ENCODE measurements at places on chromosomes 2 and 18.

- DNase-seq: no peak
Measured at GRCh38 chr2:44705876-44706480, 235.5 kb upstream of the SIX3 start.

GRCh38 chr2:43472527-43473194 is 123.2 kb downstream of the THADA start:
- no peak for DNase-seq

- DNase-seq: no peak
Measured at GRCh38 chr2:88099798-88100488, 27.9 kb downstream of the FABP1 start.

- no peak for DNase-seq
Measured at GRCh38 chr18:75658330-75658729, 230.8 kb upstream of the SMIM21 start.

DNA sequence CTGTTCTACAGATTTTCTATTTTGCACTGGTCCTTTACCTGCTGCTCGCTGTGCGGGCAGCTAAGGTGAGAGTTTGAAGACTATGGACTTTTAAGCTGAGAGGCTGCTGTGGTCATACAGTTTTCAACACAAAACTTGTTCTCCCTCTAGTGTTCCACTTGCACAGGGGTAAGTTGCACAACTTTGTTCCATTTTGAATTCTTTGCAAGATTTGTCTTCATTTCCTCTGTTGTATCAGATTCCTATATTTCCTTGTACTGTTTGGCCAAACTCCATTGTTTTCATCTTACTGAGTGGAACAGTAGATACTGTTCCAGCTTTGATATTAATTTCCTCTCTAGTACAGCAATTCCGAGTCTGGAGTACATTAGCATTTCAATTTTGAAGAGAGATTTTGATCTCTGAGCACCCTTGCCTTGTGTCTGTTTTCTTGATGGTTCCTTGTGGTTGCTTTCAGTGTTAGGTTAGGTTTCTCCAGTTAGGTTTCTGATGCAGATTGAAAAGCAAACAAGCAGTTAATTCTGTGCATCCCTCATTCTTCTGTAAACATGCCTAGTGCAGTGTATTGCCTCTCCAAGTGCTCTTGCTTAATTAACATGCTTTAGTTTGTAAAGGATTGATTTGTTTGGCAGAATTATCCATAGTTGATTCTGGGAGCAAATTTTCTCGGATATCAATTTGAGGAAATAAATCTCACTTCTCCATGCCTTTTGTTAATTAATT is 188.8 kb downstream of the PTPRM start:
- no peak for DNase-seq

GRCh38 chr18:78639006-78639950 is 340.3 kb upstream of the SALL3 start:
- no peak for DNase-seq

- no peak for DNase-seq
Measured at GRCh38 chr18:37720663-37721062, 155.1 kb upstream of the CELF4 start.

DNA sequence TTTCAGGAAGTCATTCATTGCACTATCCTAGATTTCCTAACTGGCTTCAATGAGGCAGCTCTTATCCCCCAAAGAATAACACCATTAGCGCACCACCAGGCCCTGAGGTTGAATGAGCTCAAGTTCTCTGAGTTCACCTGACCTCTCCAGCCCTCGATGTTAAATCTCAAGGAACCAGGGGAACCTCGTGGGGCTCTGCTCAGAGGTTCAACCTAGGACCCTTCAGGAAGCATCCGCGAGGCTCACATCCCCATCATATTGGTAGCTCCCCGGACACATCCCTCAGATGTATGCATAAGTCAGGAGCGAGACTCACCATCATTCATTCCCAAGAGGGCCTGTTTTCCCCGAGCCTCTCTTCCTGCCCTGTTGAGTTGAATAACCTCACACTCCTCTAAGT is 145.6 kb upstream of the KLHL29 start:
- DNase-seq: no peak

GRCh38 chr2:227411320-227411989 is 23.7 kb upstream of the SCYGR1 start:
- no peak for DNase-seq

GRCh38 chr2:157174321-157174720 is 83.2 kb upstream of the GALNT5 start:
- DNase-seq: no peak

- DNase-seq: no peak
Measured at GRCh38 chr18:63994783-63995399, 25.0 kb downstream of the SERPINB8 start.

DNA sequence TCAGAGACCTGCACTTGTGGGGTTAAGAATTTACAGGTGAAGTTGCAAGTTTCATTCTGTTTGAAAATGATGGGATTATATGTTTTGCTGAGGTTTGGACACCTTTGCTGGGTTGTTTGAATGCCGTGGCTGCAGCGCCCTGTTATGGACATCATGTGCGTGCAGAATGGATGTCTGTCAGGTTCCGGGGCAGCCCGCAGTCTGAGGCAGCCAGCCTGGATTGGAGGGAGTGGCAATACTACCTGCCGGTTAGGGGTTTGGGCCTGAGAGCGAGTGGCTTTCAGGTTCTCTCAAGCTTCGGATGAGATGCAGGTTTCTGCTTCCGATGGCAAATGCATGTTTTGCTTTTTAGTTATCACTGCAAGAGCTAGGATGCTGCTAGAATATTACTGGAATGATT is 1.1 kb downstream of the CASP8 start:
- DNase-seq: peak; percentile 17

DNA sequence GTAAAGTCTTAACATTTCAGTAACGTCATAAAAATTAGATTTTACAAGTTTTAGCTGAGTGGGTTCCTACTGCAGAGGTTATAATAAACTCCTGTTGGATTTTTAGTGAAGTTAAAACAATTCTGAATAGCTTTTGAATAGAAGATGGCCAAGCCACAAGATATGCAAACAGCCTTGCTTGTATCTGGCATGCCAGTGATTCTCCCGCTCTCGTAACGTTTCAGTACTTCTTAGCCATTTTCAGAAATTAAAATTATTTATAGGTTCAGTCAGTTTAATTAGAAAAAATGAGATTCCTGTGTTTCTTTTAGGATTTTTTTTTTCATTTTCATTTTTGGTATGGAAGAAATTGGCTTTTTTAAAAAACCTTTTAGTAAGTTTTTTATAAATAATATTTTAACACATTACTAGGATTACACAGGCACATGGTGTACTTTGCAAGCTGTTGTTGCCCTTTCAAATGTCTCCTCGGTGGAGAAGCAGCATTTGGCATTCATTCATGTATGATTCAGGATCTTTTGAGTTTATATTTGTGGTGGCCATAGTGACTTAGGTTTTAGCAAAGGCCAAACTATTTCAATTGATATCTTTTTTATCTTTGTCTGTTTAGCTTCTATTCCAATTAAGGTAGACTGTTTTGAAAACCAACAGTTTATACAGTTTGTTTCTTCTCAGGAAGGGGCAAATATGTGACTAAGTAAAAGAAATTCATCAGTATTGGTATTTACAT is 30.6 kb upstream of the RND3 start:
- DNase-seq: no peak

- DNase-seq: no peak
Measured at GRCh38 chr2:31226266-31226665, 7.7 kb upstream of the EHD3 start.

DNA sequence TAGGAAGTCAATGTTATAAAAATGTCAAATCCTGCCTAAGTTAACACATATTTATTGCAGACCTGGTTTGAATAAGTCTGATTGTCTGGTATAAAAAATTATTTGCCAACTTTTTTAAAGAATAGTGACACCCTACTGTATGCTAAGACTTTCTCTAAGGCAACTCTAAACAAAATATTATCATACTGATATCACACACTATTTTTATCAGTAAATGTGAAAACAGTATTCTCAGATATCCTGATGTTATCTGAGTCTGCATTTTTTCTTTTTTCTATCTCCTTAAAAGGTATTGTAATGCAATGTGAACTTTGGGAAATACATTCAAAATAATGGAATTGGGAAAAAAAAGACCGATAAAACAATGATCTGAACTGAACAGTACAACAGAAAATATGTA is 127.1 kb downstream of the DOCK10 start:
- no peak for DNase-seq

DNA sequence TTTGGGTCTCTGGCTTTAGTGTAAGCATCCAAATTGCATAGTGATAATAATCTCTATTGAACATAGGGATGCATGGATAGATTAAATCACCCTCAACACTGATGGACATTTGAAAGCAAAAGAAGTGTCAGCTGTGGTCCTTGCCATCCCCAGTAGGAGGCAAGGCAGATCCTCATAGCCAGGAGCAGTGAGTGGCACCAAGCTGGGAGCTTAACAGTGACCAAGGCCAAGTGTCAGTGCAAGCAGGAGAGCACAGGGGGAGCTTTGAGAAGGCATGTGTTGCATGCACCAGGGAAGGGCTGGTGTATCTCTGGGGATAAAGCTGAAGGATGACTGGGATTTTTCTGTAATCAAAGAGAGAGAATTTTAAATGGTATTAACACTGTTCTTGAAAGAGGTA is 14.7 kb downstream of the SLC14A1 start:
- no peak for DNase-seq

GRCh38 chr2:1600191-1601066 is 143.9 kb downstream of the PXDN start:
- DNase-seq: no peak

DNA sequence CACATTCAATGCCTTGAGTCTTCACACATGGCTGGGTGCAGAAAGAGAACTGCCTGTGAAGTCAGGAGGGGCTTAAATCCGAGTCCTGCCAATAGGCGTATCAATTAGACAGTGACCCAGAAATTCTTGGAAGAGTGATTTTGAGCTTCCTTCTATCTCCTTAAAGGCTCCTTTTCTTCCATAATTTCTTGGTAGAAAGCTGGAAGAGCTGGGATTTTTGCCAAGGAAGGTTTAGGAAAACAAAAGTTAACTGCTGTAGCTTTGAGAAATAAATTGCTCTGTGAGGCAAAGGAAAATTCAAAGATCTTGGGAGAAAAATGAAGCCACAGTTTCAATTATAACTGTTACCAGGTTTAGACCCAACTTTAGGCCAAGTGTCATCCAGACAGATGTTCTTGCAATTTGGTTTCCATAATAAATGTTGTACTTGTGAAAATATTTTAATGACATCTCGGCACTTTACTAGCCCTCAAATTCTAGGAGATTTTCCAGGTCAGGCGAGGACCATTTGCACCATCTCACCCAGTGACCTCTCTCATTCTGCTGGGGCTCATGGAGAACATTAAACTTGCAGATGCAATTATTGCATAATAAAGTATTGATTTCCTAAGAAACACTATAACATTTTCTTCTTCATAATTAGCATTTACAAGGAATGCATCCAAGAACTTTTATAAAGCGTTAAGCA is 329.7 kb upstream of the MEIS1 start:
- DNase-seq: no peak

GRCh38 chr2:198137733-198138132 is 333.3 kb downstream of the PLCL1 start:
- DNase-seq: no peak

GRCh38 chr2:199458009-199458805 is 468 bp upstream of the SATB2 start:
- no peak for DNase-seq

- DNase-seq: no peak
Measured at GRCh38 chr18:9173770-9174233, 37.2 kb downstream of the ANKRD12 start.

- DNase-seq: no peak
Measured at GRCh38 chr2:53584986-53585385, 182.6 kb upstream of the CHAC2 start.

GRCh38 chr18:10565835-10566234 is 40.0 kb downstream of the NAPG start:
- no peak for DNase-seq

DNA sequence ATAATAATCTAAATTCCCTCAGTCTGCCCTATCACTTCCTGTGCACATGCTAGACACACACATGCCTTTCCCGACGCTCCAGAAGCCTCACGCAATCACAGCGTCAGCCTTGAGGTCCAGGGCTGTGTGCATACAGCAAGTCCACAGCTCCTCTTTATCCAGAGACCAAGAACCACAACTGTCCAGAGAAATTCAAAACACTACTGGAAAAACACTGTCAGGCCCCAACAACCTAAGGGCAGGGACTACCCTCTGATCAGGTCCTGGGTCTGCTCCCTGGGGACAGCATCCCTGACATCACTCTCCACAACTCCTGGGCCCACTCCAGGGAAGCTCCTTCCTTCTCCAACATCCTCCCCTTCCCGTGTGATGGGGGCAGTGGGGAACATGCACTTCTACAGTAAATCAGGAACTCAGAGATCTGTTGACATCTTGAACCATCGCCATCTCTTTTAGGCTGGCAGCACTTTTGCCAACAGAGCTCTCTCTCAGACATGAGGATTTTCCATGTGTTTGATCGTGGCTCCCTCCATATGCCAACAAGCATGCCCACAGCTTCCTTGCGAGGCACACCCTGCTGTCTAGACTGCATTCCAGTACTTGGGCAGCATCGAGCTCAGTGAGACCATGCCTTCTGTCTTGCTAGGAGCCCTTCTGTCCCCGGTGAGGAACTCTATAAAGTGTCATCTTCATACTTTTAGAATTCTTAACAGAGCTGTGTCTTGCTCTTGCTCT is 15.4 kb downstream of the TEX51 start:
- DNase-seq: no peak

- no peak for DNase-seq
Measured at GRCh38 chr2:30112561-30112960, 34.2 kb upstream of the YPEL5 start.

GRCh38 chr2:218307415-218308090 is 15.2 kb upstream of the TMBIM1 start:
- DNase-seq: no peak

DNA sequence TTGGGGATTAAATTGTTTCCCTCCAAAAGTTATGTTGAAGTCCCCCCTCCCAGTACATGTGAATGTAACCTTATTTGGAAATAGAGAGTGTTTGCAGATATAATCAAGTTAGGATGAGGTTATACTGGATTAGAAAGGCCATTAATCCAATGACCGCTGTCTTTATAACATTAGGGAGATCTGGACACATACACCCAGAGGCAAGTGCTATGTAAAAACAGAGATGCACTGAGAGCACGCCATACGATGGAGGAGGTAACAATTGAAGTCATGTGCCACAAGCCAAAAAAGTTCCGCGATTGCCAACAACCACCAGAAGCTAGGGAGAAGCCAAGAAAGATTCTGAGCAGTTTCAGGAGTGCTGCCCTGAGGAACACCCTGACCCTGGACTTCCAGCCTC is 153.3 kb downstream of the RNF144A start:
- no peak for DNase-seq

GRCh38 chr2:30484995-30485394 is 37.9 kb downstream of the LCLAT1 start:
- DNase-seq: no peak

- DNase-seq: no peak
Measured at GRCh38 chr2:55097461-55098410, 47.5 kb upstream of the RTN4 start.

GRCh38 chr2:233968556-233968955 is 51.4 kb downstream of the TRPM8 start:
- no peak for DNase-seq

- no peak for DNase-seq
Measured at GRCh38 chr2:233811087-233811486, 33.0 kb downstream of the MROH2A start.

GRCh38 chr2:150376553-150377335 is 110.7 kb downstream of the RND3 start:
- DNase-seq: no peak

- DNase-seq: no peak
Measured at GRCh38 chr18:51171223-51171622, 26.3 kb downstream of the MEX3C start.

- DNase-seq: peak; percentile 2
Measured at GRCh38 chr18:23069481-23069880, 65.8 kb upstream of the CABLES1 start.

GRCh38 chr2:64635976-64636911 is 17.5 kb downstream of the SERTAD2 start:
- DNase-seq: no peak
